Heart left ventricle (tissue), 16 donors: ENCODE measurements at places on chromosomes 1 and 21. TPM values are rescaled to one million over a fixed set of nuclear protein-coding genes. Genes with fewer than 3 reads are reported as not detected.

GRCh38 chr1:229478852-229479251 lies 29.3 kb downstream of the NUP133 start:
- DNase-seq = no peak

DNA sequence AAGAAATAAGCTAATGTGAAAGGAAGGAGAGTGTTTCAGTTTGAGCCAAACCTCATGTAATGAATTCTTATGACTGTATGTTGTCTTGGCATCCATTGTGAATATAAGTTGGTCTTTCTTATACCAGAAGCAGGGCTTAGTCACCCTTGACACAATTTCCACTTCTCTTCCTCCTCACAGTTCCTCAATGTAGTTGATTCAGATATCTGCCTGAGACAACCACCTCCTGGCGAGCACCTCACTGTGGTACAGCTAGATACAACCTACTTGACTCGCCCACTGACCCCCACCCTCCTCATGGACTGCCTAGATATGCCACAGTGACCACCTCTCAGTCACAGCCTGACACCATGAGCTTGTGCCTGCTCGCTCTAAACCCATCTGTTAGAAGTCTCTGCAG lies 45.6 kb downstream of the KYAT3 start:
- DNase-seq = no peak

DNA sequence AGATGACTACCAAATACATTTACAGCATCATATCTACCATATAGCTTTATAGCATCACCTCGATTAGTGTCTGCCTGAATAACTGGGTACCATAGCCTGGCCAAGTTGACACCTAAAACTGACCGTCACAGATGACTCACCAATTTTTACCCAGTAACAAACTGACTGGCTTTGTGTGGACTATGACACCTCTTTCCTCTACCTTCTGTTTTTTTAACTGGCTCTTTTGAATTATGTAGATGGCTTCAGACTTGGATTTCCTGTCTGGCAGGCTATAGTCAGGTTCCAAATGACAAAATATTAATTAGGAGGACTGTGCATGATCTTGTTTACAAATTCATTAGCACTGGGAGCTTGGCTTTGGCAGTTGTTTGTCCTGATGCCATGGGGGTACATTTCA lies 360.3 kb downstream of the TGFB2 start:
- DNase-seq = no peak

DNA sequence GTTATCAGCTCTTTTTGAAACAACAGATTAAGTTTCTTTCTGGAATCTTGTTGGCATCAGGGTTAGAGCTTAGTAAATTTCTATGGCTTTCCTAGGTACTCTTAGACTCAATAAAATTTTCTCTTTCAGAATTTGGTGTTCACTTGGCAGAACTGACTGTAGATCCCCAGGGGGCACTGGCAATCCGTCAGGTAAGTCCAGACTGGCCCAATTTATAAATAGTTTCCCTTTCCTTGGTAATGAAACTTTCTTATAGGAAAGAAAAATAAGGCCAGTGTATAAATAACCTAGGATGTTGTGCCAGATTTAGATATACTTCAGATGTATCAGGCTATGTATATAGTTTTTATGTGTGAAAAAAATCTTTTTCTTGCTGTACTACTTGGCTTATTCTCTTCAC lies 18.2 kb downstream of the IPO9 start:
- DNase-seq = no peak

GRCh38 chr1:236836157-236836556 lies 41.1 kb downstream of the MTR start:
- DNase-seq = no peak

DNA sequence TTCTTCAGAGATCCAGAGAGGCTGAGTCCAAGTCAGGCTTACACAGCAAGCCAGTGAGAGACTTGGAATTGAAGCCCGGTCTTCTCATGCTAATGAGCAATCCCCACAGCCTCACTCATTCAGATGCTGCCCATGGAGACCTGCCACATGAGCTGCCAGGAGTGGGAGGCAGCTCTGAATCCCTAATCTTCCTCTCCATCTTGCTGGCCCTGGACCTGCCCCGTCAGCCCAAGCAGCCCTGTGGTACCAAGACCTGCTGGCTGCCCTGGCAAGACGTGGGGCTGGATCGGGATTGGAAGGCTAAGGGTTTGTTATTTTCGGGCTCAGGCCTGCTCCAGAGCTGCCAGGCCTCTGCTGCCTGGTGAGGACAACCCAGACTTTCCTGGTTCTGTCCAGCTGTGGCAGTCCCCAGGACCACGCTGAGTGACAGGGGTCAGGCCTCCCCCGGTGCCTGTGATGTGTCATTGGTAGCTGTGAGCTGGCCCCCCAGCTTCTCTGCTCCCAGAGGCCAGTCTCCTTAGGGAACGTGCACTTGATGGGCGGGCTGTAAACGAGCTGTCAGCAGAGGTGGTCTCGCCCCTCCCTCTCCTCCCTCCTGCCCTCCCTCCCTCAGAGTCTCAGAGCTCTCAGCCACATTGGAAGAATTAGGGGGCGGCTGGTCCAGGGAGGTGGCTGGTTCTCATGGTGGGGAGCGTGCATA lies 135.0 kb downstream of the FOXD2 start:
- no peak for DNase-seq

- DNase-seq = no peak
Measured at GRCh38 chr1:204259782-204260181, 46.0 kb upstream of the GOLT1A start.

DNA sequence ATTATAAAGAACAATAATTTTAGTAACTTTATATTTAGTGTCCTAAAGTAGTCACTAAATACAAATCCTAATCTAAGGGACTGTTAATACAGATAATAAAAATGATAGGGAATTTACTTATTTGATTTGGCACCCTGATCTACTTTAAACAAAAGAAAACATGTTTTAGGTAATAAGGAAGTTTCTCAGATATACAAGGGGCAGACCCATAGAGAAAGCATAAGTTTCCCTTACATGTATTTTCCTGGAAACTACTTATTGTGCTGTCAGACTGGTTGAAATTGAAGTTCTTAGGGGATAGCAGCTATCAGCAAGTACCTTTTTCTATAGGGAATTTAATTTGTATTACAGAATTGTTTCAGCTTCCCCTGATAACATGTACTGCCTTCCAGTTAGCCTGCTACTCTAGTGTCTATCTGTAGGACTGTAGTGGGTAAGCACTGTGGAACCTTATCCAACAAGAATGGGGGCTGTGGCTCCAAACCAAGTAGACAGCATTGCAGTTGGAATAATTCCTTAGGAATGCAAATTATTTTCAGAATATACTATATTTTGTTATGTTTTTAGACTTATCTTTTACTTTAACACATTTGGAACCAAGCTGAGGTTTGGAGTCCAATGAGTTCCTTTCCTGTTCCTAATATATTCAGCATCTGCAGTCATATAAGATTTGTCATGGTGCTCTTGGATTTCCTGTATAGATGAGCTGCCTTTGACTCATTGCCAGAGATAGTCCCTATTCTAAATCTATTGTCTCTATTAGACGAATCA lies 14.7 kb downstream of the MSH4 start:
- no peak for DNase-seq

DNA sequence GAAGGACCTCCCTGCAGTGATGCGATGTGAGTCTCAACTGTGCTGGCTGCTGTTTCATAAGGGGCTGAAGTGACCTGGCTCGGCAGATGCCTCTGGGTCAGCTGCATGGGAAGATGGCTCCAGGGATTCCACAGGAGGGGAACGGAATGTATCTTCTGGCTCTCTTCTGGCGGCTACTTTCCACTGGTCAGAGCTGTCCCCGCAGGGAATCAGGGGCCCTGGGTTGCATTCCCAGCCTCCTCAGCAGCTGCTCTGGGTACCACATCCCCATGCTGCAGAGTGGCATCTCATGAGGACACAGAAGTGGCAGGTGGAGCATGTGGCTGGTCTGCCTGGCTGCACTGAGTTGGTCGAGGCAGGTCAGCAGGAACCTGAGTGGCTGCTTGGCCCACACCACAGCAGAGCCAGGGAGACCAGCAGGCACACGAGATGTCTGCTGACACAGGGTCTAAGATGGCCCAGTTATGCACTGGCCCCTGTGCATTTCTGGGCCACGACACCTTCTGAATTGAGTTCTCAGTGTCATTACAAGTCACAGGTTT lies 42.8 kb downstream of the POFUT2 start:
- no peak for DNase-seq

DNA sequence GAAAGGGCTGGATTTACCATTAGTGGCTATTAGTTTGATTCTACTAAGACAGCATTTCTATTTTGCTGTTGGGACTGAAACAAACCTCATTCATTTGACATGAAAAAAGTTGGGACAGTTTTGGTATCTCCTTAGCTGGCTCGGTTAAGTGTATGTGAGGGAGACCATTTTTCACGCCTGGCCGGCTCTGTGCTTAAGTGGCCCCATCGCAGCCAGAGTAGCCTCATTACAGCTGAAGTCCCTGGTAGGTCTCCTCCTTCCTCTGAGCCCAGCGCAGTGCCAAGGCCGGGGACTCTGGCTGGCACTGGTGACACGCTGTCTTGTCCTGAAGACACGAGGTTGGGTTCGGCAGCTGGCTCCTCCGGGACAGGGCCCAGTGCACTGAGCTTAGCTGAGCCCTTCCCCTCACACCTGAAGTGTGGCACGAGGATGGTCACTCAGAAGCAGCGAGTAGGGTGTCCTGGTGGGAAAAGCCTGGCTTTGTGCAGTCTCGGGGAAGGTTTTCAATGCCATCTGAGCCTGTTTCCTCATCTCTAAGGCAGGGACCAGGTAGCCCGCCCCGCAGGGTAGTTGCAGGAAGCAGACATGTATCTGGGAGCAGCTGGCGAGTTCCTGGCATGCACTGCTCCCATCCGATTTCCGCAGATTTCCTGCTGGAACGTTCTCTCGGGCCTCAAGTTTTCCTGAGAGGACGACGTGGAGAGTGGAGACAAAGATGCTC lies 196.5 kb downstream of the DYRK1A start:
- peak; percentile 52 for DNase-seq

- no peak for DNase-seq
Measured at GRCh38 chr21:44329971-44330681, 9.1 kb downstream of the CFAP410 start.

GRCh38 chr1:184437291-184437690 lies 50.5 kb downstream of the C1orf21 start:
- DNase-seq = no peak

DNA sequence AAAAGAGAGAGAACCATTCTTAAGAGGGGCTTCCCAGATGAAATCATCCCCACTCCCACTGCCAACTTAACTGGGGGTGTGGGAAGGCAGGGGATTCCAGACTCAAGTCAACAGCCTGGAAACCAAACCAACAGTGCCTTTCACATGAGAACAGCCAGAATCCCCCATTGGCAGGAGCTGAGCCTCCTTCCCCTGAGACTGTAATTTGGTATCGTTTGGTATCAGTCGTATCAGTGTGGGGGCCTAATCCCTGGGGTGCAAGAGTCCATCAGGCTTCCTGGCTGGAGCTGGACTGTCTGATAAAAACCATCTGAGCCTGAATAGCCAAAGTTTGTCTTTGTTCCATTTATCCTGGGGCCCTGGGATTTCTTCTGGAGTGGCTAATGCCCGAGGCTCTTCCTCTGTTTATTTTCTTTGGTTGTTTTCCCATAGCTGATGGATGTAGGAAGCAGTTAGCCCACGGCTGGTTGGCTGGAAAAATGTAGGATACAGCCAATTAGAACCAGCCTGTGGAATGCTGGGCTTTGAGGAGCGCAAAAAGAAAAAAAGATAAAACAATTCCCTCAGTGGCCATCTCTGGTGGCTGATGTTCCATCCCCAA lies 84.6 kb downstream of the LAMC2 start:
- peak; percentile 51 for DNase-seq

DNA sequence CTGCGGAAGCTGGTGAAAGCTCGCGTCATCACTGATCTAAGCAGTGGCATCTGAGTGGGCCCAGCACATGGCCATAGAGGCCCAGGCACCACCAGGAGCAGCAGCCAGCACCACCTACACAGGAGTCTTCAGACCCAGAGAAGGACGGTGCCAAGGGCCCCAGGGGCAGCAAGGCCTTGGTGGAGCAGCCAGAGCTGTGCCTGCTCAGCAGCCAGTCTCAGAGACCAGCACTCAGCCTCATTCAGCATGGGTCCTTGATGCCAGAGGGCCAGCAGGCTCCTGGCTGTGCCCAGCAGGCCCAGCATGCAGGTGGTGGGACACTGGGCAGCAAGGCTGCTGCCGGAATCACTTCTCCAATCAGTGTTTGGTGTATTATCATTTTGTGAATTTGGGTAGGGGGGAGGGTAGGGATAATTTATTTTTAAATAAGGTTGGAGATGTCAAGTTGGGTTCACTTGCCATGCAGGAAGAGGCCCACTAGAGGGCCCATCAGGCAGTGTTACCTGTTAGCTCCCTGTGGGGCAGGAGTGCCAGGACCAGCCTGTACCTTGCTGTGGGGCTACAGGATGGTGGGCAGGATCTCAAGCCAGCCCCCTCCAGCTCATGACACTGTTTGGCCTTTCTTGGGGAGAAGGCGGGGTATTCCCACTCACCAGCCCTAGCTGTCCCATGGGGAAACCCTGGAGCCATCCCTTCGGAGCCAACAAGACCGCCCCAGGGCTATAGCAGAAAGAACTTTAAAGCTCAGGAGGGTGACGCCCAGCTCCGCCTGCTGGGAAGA lies 3.2 kb upstream of the ARTN start:
- DNase-seq = no peak

- DNase-seq = no peak
Measured at GRCh38 chr1:58308206-58308605, 238.3 kb downstream of the OMA1 start.

GRCh38 chr1:95196017-95196416 lies 38.0 kb upstream of the RWDD3 start:
- DNase-seq = no peak

DNA sequence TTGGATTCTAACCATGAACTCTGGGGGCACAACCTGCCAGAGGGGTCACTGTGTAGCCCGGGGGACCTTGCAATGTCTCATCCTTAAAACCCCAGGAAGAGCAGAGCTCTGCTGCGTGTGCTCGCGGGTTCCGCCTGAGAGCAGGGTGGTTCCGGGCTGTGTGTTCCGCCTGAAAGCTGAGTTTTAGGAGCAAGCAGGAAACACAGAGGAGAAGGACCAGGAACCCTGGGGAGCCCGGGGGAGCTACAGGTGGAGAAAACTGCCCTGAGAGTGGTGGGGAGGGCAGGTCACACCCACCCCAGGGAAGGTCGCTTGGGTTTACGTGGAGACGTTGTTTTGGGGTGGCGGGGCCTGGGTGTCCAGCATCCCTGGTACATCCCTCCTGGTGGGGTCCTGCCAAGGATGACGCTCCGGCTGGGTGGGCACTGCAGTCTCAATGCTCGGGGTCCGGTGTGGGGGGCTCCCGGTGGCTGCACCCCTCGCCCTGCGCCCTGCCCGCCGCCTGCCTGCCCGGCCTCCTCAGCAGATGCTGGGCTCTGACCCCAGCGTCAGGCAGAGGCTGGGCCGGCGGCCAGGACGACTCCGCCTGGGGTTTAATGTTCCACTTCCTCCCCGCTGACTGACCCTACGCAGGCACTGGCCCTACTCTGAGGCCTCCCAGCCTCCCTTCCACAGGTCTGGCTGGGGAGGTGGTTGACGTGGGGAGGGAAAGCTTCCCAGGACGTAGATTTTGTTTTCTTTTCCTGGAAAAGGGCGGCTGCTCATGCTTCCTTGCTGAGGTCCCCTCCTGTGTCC lies 17.3 kb upstream of the C1orf159 start:
- DNase-seq = peak; percentile 63

The PYHIN1 gene
- not detected for total RNA-seq

The TLCD4 gene
- total RNA-seq = 66.9 TPM

The RHBG gene
- not detected for total RNA-seq

The HES3 gene
- not detected for total RNA-seq

The RPTN gene
- total RNA-seq = not detected

The ZBTB8B gene
- total RNA-seq = not detected

The CAMK2N1 gene
- total RNA-seq = 8.6 TPM

The ECM1 gene
- 10.9 TPM for total RNA-seq

The TEX38 gene
- not detected for total RNA-seq

The DPT gene
- total RNA-seq = 28.1 TPM

The TFF2 gene
- total RNA-seq = not detected

The SLAMF8 gene
- total RNA-seq = 2.1 TPM
